Lung (tissue), 17 donors: ENCODE measurements at places on chromosomes 2 and 18. TPM values are rescaled to one million over a fixed set of nuclear protein-coding genes. Genes with fewer than 3 reads are reported as not detected.

The C2orf15 gene
- total RNA-seq, result 4.8 TPM

The ABHD1 gene
- total RNA-seq, result 0.11 TPM

The IGFBP5 gene
- total RNA-seq, result 196 TPM

The VSNL1 gene
- total RNA-seq, result 1.9 TPM

The IL18R1 gene
- total RNA-seq, result 7.5 TPM

The MGAT4A gene
- total RNA-seq, result 40.2 TPM

The NIFK gene
- total RNA-seq, result 32.2 TPM

The SPDYA gene
- total RNA-seq, result 6.9 TPM

The MEP1B gene
- total RNA-seq, result not detected

The RTP5 gene
- total RNA-seq, result 0.09 TPM

The RGPD5 gene
- total RNA-seq, result 82.0 TPM

The FNDC4 gene
- total RNA-seq, result 6.9 TPM
